ENCODE measurements at places on chromosomes 4 and X.

- DNase-seq: no peak
Observed at GRCh38 chr4:138643827-138644226, 371.8 kb upstream of the NOCT start.

DNA sequence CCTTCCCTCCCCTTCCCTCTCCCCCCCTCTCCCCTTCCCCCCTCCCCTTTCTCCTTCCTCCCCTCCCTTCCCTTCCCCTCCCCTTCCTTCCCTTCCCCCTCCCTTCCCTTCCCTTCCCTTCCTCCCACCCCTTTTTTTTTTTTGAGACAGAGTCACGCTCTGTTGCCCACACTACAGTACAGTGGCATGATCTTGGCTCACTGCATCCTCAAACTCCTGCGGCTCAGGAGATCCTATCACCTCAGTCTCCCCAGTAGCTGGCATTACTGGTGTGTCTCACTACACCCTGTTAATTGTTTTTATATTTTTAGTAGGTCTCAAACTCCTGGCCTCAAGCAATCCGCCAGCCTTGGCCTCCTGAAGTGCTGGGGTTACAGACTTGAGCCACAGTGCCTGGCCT is 66.6 kb downstream of the TBC1D9 start:
- DNase-seq: no peak

GRCh38 chrX:41779030-41779564 is 55.1 kb downstream of the GPR82 start:
- no peak for DNase-seq

DNA sequence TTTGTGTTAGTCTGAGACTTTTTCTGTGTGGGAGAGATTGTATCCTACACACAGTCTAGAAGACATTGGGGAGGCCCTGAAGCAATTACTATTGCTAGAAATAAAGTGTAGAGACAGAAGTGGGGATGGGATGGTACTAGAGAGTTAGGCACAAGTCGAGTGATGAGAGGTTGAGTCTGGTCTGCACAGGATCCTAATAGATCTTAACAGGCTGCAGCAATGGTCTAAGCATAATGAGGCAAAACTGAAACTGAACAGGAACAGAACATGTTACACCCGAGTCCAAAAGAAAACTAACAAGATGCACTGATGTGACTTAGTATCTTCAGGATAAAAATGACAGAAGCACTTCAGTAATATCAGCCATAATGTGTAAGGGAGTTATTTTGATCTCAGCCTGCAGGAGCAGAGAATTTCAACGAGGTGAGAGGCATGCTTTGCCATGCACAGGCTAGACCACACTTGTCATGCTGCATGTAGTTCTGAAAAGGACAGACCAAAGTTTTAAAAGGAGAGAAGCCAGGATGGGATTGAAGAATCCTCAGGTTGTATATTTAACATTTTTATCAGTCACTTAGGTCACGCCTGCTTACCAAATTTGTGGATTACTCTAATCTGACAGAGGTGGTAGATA is 205.8 kb upstream of the BOD1L1 start:
- no peak for DNase-seq

DNA sequence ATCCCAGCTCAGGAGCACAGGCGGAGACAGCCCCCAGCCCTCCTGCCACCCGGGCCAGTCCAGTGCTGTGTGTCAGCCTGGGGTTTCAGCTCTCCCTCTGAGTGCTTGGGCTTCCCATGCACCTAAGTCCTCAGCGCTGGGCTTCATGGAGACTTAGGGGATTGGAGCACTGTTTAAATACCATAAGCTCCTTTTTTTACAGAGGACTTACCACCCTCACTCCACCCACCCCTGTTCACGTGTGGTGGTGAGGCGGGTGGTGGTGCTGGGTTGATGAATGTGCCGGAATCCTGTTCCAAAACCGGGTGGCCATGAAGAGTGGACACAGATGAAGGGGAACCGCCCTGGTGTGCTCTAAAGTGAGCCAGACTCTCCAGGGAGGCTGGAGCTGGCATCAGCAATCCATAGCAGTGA is 66.9 kb downstream of the PSAPL1 start:
- no peak for DNase-seq
